Spleen (tissue), 13 donors: ENCODE measurements at places on chromosomes 4 and X. TPM values are rescaled to one million over a fixed set of nuclear protein-coding genes. Genes with fewer than 3 reads are reported as not detected.

DNA sequence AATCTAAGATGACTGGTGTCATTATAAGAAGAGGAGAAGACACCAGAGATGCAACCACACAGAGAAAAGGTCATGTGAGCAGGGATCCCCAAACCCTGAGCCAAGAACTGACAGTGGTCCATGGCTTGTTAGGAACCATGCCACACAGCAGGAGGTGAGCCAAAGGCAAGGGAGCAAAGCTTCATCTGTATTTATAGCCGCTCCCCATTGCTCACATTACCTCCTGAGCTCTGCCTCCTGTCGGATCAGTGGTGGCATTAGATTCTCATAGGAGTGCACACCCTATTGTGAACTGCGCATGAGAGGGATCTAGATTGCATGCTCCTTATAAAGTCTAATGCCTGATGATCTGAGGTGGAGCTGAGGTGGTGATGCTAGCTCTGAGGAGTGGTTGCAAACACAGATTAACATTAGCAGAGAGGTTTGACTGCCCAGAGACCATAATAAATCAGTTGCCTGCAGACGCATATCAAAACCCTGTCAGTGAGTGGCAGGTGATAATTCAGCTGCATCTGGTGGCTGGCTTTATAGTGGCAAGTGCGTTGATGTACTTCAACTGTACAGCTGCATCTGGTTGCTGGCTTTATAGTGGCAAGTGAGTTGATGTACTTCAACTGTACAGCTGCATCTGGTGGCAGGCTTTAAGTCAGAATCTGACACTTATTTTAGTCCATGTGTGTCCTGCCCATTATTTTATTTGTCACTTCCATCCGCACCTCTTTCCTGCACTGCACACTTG is 19.8 kb upstream of the CXCL2 start:
- no peaks in the 10 kb centered on the region for H3K4me1 ChIP-seq
- DNase-seq, result no peak
- H3K4me3 ChIP-seq, result no peak overlapping the region

DNA sequence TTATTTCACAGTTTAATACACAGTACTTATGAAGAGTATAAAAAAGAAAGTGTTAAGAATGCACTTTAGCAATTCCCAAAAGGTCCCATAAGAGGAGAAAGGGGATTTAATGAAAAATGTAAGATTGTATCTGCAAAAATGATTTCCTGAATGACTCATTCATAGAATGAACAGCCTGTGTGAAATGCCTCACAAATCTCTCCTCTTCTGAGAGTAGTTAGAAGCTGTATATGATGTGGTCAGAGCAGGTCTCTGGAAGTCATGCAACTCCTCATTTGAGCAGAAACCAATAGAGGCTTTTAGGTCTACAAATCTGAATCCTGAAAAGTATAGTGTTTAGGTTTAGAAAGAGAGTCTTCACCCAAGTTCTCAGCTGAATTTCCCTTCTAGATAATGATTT is 381.3 kb upstream of the INTU start:
- H3K4me1 ChIP-seq, result no peaks in the 10 kb centered on the region
- no peak overlapping the region for H3K27ac ChIP-seq
- no peaks in the 10 kb centered on the region for H3K36me3 ChIP-seq
- H3K27me3 ChIP-seq, result no peaks in the 10 kb centered on the region

The GPR143 gene
- polyA plus RNA-seq, result not detected

DNA sequence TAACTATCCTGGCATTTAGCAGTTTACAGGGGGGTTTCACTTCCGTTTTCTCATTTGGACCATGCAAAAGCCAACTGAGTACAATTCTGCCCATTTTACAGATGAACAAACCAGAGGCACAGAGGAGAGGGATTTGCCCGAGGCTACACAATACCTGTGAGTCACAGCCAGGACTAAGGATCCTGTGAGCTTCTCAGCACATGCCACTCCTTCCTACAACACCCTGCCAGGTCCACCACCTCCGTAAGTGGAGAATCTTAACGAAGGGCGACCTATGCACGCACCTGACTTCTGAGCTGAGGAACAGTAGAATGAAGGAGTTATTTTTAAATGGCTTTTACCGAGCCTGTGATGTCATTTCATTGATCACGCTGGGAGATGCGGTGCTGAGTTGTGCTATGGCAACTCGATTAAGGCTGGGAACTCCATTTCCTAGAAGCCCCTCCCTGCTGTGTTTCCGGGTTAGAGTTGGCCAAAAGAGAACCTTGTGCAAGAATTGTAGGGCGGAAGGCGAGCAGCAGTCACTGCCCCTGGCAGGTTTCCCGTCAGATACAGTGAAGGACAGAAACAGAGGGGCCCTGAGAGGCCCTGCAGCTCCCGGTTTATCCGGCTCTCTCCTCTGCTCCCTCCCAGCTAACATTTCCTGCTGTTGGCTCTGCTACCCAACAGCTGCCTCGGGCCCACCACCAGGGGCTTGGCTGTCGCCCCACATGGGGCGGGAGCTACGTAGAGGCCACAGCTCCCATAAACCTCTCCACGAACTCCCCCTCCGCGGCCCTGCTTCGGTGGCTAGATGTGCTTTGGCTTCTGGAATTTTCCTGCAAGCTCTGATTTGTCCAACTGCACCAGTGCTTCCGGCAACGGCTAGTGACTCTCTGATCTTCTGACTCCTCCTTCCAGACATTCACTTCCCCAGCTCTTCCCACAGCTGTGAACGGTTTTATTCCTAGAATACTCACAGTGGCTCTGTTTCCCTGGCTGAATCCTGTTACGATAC is 75.1 kb upstream of the USP9X start:
- H3K4me1 ChIP-seq, result no peaks in the 10 kb centered on the region
- peak; percentile 85 for DNase-seq
- peak overlapping the region; percentile 19 for H3K4me3 ChIP-seq
- H3K27me3 ChIP-seq, result no peaks in the 10 kb centered on the region
- H3K36me3 ChIP-seq, result no peaks in the 10 kb centered on the region

DNA sequence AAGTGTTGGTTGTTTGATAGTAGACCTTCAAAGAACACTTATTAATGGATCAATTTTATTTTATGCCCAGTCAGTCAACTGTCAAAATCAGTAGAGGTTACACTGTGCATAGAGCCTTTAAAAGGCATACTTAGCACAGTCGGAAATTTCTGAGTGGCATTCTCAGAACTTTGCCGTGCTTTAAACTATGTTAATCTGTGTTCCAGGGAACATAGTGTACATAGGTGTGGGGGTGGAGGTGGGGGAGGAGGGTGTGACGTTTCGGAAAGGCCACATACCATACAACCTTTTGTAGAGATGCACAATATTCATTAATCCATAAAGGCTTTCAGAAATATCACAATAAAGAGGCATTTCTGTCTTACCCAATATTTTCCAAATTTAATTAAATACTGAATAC is 75.8 kb downstream of the RS1 start:
- no peak overlapping the region for H3K27ac ChIP-seq
- H3K27me3 ChIP-seq, result no peaks in the 10 kb centered on the region
- no peak for DNase-seq

DNA sequence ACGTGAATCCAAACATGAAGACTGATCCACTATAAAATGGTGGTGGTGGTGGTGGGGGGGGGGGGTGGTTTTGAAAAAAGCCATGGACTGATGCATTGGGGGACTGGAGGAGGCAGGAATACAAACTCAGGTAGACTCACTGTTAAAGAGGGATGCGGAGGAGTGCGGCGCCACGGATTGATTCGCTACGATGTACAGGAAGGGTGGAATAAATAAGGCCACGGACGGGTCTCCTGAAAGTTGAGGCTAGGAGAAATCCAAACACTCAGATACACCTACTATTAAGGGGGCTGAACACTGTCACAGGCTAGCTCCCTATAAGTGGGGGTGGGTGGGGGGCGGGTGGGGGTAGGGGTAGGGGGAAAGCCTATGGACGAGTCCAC is 591 bp downstream of the ELK1 start:
- peak overlapping the region; percentile 84 for H3K27ac ChIP-seq
- no peak for DNase-seq
- H3K27me3 ChIP-seq, result no peaks in the 10 kb centered on the region
- H3K4me3 ChIP-seq, result peak overlapping the region; percentile 57
- peaks cover 30% of the 10 kb centered on the region for H3K36me3 ChIP-seq

GRCh38 chrX:151970027-151970426 is 4.4 kb downstream of the GABRE start:
- no peak overlapping the region for H3K4me3 ChIP-seq
- DNase-seq, result no peak
- no peaks in the 10 kb centered on the region for H3K4me1 ChIP-seq
- no peak overlapping the region for H3K27ac ChIP-seq
- no peaks in the 10 kb centered on the region for H3K27me3 ChIP-seq

- H3K36me3 ChIP-seq, result no peaks in the 10 kb centered on the region
- no peaks in the 10 kb centered on the region for H3K27me3 ChIP-seq
- H3K4me1 ChIP-seq, result no peaks in the 10 kb centered on the region
- H3K27ac ChIP-seq, result no peak overlapping the region
These were observed 25.3 kb downstream of the FAM241A start for GRCh38 chr4:112170451-112170993.

The ACE2 gene
- polyA plus RNA-seq, result 0.06 TPM

DNA sequence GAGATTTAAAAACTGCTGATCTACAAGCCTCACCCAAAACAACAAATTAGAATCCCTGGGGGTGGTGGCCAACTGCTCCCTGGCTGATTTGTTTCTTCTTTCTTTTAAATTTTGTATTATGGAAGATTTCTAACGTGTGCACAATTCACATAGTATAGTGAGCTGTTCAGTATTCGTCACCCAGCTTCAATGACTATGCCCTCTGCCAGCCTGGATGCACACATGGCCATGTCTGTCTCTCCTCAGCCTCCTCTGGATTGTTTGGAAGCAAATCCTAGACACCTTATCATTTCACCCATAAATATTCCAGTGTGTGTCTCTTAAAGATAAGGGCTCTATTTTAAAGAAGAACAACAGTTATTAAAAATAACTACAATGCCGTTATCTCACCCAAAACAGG is 61.9 kb downstream of the PDGFRA start:
- no peak overlapping the region for H3K27ac ChIP-seq
- H3K36me3 ChIP-seq, result peaks cover 83% of the 10 kb centered on the region
- DNase-seq, result no peak
- H3K4me1 ChIP-seq, result no peaks in the 10 kb centered on the region

DNA sequence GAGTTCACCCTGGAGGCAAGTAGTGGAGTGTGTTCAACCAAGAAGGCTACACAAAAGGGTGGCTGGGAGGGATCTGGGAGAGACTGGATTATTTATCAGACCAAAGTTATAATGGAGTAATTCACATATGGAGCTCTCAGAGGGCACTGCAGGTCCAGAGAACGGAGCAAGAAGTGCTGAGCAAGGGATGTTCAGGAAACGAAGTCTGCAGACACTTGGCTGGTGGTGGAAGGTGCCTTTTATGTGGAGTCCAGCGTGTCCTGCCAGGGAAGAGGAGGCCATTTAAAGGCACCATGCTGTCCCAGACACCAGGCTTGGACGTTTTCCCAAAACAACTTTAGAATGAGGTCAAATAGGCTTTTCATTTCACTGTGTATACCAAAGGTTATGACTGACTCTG is 130.1 kb downstream of the CEP135 start:
- no peaks in the 10 kb centered on the region for H3K36me3 ChIP-seq
- H3K27me3 ChIP-seq, result no peaks in the 10 kb centered on the region
- H3K4me1 ChIP-seq, result no peaks in the 10 kb centered on the region

DNA sequence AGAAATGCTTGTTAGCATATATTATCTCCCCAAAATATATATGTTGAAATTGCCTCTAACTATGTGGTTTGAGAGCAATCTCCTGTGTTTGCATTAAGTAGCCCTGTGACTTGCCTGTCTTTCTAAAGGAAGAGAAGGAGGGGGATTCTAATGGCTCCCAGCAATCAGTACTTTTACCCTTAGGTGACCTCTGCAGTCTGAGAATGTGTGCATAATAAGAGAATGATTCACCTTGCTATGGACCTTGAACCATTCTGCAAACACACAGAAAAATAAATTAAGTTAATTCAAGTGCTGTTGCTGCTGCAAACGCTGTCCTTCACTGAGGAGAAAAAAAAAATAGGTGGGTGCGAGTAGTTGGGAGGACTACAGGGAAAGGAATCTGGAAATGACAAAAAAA is 322.2 kb downstream of the IQCM start:
- no peaks in the 10 kb centered on the region for H3K27me3 ChIP-seq
- no peak overlapping the region for H3K27ac ChIP-seq
- no peaks in the 10 kb centered on the region for H3K4me1 ChIP-seq
- DNase-seq, result no peak
- H3K36me3 ChIP-seq, result no peaks in the 10 kb centered on the region
- H3K4me3 ChIP-seq, result no peak overlapping the region
